ENCODE measurements at places on chromosomes 4 and X.

GRCh38 chr4:54585321-54586000 lies 72.3 kb upstream of the KIT start:
- DNase-seq: no peak

GRCh38 chr4:148205476-148205875 lies 236.7 kb downstream of the NR3C2 start:
- DNase-seq: no peak

DNA sequence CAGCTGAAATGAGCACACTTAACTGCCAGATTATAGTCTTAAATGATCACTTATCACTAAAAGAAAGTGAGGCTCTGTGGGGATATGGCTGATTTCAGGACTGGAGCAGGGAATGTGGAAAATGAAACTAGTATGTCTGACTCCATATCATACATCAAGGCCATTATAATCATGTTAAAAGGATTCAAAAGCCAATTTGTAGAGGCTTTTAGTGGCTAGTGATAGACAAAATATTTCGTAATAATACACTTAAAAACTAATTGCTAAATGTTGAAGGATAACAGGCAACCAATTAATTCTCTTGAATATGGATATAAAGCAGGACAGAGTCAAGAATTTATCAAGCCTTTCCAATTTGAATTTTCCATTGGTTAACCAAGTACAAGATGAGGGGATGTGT lies 358.1 kb upstream of the NDST3 start:
- no peak for DNase-seq

DNA sequence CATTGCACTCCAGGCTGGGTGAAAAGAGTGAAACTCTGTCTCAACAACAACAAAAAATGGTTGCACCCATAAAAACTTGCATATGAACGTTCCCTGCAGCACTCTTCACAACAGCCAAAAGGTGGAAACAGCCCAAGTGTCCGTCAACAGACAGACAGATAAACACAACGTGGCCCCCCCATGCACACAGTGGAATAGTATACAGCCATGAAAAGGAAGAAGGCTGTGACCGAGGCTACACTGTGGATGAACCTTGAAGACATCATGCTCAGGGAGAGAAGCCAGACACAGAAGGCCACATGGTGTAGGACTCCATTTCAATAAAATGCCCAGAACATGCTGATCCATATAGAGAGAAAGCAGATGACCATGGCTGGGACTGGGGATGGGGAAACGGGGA lies 33.5 kb upstream of the ASMTL start:
- DNase-seq: no peak
